BE2C (cell line): ENCODE measurements at places on chromosomes 16 and 17.

GRCh38 chr16:15966836-15967546, 17.6 kb downstream of the ABCC1 start:
- no peak for DNase-seq

GRCh38 chr17:12631076-12631475, 34.6 kb upstream of the MYOCD start:
- no peak for DNase-seq

GRCh38 chr16:53266156-53266555, 168.1 kb upstream of the RBL2 start:
- no peak for DNase-seq

DNA sequence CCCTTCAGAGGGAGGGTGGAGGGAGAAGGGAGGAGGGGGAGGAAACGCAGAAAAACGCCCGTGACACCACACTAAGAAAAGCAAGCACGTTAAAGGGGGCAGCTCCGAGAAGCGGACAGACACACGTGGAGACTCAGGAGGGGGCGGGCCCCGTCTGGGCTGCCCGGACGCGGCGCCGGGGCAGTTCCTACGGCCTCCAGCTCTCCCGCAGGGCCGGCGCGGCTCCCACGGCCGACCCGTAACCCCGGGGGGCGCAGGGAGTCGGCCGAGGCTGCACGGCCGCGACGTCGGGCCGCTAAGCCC, 362 bp downstream of the KLHDC4 start:
- no peak for DNase-seq

DNA sequence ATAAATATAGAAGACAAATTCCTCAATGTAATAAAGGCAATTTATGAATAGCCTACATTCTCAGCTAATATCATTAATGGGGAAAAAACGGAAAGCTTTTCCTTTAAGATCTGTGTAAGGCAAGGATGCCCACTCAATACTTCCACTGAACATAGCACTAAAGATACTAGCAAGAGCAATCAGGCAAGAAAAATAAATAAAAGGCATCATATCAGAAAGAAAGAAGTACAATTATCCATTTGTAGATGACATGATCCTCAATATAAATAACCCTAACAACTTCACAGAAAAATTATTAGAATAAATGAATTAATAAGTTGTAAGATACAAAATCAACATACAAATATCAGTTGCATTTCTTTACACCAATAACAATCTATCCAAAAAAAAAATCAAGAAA, 37.1 kb downstream of the C16orf87 start:
- DNase-seq, result no peak

DNA sequence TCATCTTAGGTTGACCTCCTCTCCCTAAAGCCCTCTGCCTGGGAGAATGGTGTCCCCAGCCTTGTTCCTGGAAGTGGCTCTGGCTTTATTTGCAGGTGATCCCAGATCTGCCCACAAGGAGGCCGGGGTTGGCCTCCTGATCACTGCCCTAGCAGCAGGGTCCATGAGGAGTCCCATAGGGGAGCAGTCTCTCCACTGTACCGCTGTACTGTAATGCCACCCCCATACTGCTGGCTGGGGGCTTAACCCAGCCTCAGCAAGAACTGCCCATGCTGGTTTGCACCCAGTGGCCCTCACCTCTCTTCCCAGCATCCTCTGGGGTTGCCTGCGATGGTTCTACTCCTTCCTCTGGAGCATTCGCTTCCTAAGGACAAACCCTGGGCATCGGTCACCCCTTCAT, 39.1 kb downstream of the PSME3IP1 start:
- peak; percentile 44 for DNase-seq

DNA sequence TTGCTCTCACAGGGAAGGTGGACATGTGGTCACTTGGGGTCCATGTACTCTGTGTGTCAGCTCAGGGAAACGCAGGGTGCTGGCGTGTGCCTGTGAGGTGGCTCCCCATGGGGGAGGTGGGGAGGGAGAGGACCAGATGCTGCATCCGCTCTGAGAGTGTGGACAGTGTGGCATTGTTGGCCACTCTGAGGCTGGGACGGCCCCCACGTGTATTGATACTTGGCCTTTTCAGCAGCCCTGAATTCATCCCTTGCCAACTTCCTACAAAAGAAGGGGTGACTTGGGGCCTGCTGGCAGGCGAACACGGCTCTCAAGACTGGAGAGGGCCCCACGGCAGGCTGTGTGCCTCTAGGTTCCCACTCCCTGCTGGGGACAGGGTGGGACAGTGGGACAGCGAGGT, 120.1 kb downstream of the RAB11FIP4 start:
- DNase-seq, result no peak
